Liver (tissue), 10 donors: ENCODE measurements at places on chromosomes 7 and 10.

- DNase-seq, result no peak
Measured at GRCh38 chr10:102646610-102647442, 2.5 kb downstream of the TRIM8 start.

DNA sequence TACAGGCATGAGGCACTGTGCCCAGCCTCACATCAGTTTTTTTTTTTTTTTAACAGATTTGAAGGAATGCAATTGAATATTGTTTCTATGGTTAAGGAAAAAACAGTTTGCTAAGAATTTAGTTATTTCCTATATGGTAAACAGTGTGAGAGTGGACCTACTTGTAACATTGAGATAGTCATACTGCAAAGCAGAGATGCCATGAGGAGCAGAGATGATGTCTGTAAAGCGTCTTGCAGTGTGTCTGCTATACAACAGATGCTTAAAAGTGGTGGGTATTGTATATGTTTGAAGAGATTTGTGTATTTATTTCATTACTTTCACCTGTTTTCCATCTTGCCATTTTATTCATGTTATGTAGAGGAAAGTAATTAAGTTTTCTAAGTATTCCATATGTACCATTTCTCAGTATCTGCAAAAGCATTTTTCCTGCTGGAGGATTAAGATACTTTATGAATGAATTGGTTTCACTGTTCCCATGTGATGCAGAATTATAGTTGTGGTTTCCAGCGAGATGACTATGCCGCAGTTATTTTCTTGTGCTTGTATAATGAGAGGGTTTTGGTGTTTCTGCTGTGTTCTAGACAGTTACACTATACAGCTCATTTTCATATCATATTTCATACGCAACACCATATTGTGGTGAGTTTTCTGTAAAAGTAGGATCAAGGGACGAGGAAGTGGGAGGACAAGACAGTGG is 26.6 kb downstream of the TET1 start:
- no peak for DNase-seq

GRCh38 chr10:8312781-8313180 is 258.3 kb downstream of the GATA3 start:
- DNase-seq, result no peak

- DNase-seq, result no peak
Measured at GRCh38 chr7:103809229-103809994, 180.0 kb downstream of the RELN start.

GRCh38 chr10:116719804-116720203 is 22.6 kb downstream of the HSPA12A start:
- DNase-seq, result no peak

DNA sequence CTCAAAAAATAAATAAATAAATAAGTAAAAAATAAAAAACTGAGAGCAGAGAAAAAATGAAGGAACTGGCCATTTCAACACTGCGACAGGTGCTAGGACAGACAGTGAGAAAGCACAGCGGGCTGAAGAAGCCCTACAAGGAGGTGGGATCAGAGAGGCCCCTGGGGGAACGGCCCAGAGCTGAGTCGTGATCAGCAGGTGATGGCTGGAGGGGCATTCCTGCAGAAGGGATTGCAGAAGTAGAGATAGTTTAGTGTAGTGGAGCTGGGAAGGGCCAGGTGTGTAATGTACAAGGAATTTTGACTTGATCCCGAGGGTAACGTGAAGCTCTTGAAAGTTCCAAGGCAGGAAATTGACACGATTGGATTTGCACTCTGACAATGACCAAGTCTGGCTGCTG is 112.1 kb downstream of the CUL2 start:
- DNase-seq, result no peak

- DNase-seq, result no peak
Measured at GRCh38 chr7:26346611-26347203, 55.0 kb downstream of the SNX10 start.
